Activated naive CD4-positive, alpha-beta T cell treated with anti-CD3 and anti-CD28 coated beads, Interleukin-2, amount 50 U/mL, for 72 hours (primary cell): ENCODE measurements at places on chromosomes 1 and 21.
A peak's percentile ranks its signal among the peaks of the same experiment; 100 is the strongest.

- no peak for DNase-seq
Measured at GRCh38 chr21:46402421-46402820, 56.3 kb upstream of the DIP2A start.

GRCh38 chr1:29379443-29380073, 143.2 kb downstream of the PTPRU start:
- no peak for DNase-seq

GRCh38 chr1:61053712-61054600, 28.4 kb upstream of the NFIA start:
- DNase-seq: no peak

- peak; percentile 25 for DNase-seq
Measured at GRCh38 chr1:67429528-67430357, 459 bp downstream of the SERBP1 start.

DNA sequence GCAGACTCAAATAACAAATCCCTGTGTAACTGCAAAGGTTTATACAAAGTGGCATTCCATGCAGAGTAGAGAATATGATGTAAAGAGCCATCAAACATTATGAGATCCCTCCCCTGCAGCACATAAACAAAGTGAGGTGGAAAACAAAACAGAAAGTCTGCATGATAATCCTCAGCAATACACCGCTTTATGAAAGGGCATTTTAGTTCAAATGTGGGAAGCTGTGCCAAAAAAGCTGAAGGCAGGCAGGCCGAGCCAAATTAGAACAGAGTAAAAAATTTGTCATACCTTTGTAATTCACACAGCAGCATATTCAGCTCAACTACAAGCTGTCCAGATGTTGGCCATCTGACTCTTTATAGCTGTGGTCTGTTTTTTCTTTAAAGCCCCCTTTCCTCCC, 113.5 kb downstream of the LHX9 start:
- DNase-seq: no peak

DNA sequence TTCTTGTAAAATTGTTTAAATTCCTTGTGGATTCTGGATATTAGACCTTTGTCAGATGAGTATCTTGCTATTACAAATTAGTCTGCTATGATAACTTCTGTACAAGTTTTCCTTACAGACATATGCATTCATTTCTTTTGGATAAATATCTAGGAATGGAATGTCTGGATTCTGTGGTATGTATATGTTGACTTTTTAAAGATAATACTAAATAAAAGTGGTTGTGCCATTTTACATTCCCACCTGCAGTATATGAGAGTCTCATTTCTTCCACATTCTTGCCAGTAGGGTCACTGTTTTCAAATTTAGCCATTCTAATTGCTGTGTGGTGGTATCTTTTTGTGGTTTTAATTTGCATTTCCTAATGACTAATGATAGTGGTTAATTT, 53.9 kb downstream of the SYDE2 start:
- no peak for DNase-seq

- DNase-seq: no peak
Measured at GRCh38 chr1:173417563-173417962, 59.6 kb upstream of the PRDX6 start.

DNA sequence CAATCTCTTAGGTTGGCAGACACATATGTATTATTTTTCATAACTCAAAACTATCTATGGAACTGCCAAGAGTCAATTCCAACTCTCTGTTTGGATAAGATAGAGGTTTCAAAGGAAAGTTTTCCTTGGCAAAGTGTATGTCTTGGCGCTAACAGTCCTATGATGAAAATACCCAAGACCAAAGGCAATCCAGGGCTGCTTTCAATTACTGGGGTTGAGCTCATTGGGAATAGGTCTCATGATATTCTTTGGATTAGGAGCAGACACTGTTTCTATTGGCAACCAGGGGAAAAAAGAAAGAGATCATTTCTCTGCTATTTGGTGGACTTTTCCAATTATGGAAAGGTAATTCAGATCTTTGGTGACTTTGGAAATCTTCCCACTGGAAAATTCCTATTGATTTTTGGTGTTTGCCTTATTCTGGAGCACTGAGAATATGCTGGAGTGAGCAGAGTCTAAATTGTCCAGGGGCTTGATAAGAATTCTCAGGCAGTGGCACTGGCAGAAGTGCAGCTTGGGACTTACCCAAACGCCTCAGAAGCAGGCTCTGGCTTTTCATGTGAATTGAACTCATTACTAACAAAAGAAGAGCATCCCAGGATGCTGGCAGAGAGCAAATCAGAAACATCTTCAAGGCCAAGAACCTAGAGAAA, 20.4 kb upstream of the PLXNA2 start:
- no peak for DNase-seq

- no peak for DNase-seq
Measured at GRCh38 chr1:98888869-98889268, 115.8 kb downstream of the PLPPR5 start.

DNA sequence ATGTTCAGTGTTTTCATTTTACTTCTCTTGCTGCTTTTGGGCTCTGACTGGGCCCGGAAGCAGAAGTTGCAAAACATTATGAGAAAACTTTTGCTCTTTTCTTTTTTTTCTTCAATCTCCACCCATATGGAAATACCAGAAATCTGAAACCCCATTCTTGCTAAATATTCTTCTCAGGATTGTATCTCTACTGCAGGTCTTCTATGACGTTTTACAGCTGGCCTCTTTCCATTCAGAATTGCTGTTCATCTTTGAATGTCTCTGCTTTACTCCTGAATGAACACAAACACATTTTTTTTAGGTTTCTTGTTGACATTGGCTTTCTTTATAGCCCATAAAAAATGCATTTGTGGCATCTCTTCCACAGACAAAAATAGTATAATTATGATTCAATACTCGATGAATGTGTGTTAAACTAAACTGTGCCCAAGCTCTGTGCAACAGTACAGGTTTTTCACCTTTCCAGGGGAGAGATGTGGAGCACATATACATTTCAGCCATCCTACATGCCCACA, 18.8 kb downstream of the PTPRC start:
- no peak for DNase-seq

DNA sequence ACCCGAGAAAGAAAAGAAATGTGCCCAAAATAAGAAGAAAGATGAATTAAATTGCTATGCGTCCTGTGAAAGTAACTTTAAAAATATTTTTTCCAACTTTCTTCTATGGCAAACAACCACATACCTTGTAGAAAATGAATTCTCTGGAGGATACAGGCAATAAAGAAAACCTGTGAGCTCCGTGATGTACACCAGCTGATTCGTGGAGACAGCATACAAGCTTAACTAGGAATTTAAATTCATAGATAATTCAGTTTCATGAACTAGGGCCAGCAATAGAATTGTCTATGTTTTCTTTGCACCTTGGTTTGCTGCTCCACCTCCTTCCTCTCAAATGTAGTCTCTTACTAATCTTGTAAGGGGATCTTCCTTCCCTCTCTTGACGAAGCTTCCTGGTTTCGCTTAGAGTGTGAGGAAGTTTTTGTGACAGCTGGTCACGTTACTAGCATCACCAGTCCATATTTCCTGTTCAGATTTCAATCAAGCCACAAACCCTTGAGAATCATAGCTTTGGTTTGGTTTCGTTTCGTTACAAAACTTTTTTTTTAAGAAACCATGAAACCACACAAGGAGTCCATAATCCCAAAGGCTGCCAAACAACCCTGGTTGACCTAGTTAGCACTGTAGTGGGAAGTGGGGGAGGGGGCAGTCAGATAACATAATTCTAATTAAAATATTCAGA, 35.8 kb downstream of the GREM2 start:
- DNase-seq: no peak

DNA sequence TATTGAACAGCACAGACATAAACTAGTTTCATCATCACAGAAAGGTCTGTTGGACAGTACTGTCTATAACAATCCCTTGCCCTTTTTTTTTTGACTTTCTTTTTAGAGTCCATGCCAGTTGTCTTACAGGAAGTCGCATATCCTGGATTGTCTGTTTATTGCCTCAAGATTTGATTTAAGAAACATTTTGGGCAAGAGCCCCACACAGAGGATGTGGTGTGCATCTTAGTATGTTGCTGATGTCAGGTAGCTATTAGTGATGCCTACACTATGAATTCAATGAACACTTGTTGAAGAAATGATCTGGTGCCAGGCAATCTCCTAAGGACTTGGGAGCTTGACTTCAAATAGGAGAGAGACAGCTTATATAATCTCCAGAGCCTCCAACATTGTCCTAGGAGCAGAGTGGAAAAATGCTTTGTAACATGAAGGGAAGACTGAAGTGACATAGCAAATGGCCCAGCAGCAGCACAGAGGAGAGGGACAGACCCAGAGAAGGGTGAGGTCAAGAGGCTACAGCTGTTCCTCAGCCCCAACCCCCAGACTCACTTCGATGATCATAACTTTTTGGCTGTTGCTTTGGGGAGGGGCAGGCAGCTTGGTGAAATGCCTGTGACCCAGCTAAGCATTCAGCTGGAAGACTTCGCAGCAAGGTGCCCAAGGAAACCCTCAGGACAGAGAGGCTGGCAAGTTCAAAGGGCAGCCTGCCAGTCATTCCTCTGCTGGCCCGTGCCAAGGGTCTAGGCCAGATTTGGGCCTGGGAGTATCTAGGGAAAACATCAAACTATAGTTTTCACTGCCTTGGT, 7.5 kb upstream of the RAB29 start:
- no peak for DNase-seq

DNA sequence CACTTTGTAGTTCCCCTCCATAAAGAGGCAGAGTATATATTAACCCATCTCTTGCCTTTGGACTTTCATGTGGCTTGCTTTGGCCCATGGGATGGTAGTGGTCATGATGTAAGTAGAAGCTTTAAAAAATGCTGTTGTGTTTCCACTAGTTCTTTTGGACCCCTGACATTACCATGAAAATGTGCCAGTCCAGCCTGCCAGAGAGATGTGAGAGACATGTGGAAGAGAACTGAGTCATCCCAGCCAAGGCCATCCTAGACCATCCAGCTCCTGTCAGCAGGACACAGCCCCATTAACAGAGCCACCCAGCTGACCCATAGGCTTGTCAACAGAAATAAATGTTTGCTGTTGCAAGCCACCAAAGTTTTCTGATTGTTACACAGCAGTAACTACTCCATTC, 3.9 kb upstream of the CD101 start:
- no peak for DNase-seq

- no peak for DNase-seq
Measured at GRCh38 chr1:148363439-148363810, 119.7 kb downstream of the PPIAL4G start.

GRCh38 chr21:42740405-42740909, 87.0 kb downstream of the PDE9A start:
- DNase-seq: no peak

GRCh38 chr1:15956150-15956549, 19.8 kb downstream of the ZBTB17 start:
- no peak for DNase-seq

DNA sequence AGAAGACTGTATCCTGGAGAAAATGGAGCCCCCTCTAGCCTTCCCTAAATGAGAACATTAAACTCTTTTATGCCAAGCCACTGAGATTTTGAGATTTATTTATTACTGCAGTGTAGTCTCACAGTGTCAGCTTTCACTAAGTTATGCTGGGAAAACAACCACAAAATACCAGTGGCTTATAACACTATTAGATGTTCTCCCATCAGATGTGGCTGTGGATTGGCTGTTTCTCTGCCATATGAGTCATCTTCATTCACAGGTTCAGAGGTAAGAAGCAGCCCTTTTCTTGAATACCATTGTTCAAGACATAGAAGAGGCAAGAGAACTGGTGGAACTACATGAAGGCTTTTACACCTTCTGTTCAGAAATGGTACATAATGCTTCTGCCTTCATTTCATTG, 32.1 kb upstream of the ST6GALNAC5 start:
- no peak for DNase-seq

DNA sequence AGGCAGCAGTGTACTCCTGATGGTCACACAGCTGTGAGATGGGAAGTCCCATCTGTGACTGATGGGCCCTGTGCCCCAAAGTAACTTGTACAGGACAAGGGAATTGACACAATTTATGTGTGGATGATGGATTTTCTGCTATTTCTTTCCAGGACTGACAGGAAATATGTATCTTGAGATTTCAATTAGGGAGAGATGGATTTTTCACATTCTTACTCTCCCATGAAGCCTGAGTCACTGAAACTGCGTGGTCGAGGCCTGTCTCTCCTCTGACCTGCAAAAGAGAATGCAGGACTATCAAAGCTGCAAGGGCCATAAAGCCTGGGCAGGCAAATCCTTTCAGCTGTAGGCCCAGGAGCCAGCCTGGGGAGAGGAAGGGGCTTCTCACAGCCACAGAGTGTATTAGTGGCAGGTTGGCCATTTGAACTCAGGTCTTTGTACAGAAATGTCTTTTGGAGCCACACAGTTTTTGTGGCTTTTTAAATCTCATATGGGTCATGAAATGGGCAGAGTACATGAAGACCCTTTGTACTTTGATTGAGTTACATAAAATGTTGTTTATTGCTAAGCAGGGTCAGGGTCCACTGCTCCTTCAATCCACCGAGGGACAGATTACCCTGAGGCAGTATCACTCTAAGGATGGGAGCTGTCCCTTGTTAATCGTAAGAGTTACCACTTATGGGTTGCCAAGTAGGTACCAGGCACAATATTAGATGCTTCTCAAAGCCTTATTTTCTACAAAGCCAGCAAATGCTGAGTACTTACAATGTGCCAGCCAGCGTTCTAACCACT, 14.8 kb downstream of the ALX3 start:
- DNase-seq: no peak
